ENCODE measurements at places on chromosomes 6 and 20. TPM values are rescaled to one million over a fixed set of nuclear protein-coding genes. Genes with fewer than 3 reads are reported as not detected.

SLC13A3 gene
- total RNA-seq, result 0.34 TPM

EEF1A1 gene
- 8,780 TPM for total RNA-seq

DNA sequence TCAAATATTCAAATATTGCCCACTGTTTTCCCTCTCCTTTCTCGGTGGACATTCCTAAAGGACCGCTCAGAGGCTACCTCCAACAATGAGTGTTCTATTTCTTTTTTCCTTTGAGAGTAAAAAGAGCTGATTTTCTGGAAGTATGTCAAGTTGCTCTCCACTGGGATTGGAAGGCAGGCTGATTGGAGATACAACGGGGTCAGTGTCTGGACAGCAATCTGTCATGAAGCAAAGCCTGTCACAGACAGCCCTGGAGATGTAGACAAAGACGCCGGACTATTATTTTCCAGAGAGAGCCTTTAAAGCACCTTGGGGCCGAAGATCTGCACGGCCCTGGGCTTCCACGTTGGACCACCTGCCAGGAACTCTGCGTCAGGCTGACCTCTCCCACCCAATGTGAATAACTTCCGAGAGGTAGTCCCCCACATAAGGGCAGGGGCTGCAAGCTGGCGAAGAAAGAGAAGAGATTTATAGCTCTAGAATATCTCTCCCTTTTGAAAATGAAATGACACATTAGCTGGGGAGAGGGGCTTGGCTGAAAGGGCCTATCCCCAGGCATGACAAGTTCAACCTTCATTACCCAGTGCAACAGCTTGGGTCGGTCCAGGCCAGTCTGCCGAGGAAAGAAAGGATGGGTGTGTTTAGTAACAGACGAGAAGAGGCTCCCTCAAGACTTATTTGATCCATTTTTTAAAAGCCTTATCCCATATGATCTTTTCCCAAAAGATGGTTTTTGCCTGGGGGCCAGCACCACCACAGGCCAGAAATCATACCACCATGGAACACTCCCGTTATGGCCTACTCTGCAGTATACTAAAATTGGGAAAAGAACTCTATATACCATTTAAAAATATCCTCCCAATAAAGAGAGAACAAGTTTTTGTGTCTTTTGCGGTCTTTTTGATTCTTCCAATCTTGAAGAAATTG, 131.1 kb downstream of the OLIG3 start:
- no peak overlapping the region for H3K27ac ChIP-seq
- H3K36me3 ChIP-seq, result no peaks in the 10 kb centered on the region
- no peaks in the 10 kb centered on the region for H3K27me3 ChIP-seq
- H3K4me3 ChIP-seq, result no peak overlapping the region
- DNase-seq, result no peak

TSPO2 gene
- not detected for total RNA-seq

DNA sequence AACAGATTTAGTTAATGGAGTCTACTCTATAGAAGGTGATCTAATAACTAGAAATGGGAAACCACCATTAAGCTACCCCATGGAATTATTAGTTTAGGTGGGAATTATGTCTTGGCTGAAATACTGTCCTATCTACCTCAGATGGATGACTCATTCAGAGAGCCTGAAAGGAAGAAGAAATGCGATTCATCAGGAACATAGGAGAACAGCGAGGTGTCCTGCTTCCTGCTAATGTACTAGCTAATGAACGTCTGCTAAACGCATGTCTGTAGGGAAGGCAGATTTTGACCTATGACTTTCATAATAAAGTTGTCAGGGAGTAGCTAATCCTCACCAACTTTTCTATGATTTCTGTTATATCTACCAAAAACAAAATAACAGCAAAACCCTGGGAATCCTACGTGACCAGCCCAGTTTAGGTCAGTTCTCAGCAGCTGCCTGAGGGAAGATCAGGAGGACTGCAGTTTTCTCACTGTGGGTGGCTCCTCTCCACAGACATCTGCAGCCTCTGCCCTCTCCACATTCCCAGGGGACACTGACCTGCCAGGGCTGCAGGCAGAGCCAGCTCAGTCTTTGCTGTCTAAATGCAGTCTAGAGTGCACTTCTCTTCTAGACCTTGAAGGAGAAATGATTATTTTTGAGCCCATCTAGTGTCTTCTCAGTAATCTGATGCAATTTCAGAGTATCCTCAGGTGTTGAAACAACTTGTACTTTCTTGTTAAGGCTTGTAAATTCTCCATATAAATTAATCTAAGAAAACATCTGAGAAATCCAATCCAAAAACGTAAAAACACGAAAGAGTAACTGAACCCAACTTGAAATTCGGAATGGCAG, 18.1 kb upstream of the SFT2D1 start:
- DNase-seq, result no peak
- no peak overlapping the region for H3K27ac ChIP-seq
- H3K27me3 ChIP-seq, result no peaks in the 10 kb centered on the region
- H3K36me3 ChIP-seq, result peaks cover 10% of the 10 kb centered on the region
- H3K4me1 ChIP-seq, result no peaks in the 10 kb centered on the region

- DNase-seq, result no peak
- H3K36me3 ChIP-seq, result peaks cover 100% of the 10 kb centered on the region
- H3K4me3 ChIP-seq, result no peak overlapping the region
These were observed 7.5 kb downstream of the SNHG17 start for GRCh38 chr20:38427655-38428023.

- H3K4me1 ChIP-seq, result peaks cover 8% of the 10 kb centered on the region
- no peaks in the 10 kb centered on the region for H3K36me3 ChIP-seq
- no peak overlapping the region for H3K27ac ChIP-seq
These were observed 32.9 kb upstream of the ZBTB24 start for GRCh38 chr6:109515781-109516409.

GRCh38 chr6:45462190-45463134, 84.7 kb upstream of the SUPT3H start:
- no peaks in the 10 kb centered on the region for H3K36me3 ChIP-seq
- DNase-seq, result no peak
- no peak overlapping the region for H3K27ac ChIP-seq
- no peak overlapping the region for H3K4me3 ChIP-seq
- H3K27me3 ChIP-seq, result no peaks in the 10 kb centered on the region
- no peaks in the 10 kb centered on the region for H3K4me1 ChIP-seq

Data from spleen (tissue), 13 donors.